ENCODE measurements at places on chromosomes 16 and 17.

- no peak for DNase-seq
Observed at GRCh38 chr17:15896277-15896676, 48.7 kb upstream of the ADORA2B start.

- DNase-seq, result no peak
Observed at GRCh38 chr16:1309888-1310831, 724 bp downstream of the UBE2I start.

DNA sequence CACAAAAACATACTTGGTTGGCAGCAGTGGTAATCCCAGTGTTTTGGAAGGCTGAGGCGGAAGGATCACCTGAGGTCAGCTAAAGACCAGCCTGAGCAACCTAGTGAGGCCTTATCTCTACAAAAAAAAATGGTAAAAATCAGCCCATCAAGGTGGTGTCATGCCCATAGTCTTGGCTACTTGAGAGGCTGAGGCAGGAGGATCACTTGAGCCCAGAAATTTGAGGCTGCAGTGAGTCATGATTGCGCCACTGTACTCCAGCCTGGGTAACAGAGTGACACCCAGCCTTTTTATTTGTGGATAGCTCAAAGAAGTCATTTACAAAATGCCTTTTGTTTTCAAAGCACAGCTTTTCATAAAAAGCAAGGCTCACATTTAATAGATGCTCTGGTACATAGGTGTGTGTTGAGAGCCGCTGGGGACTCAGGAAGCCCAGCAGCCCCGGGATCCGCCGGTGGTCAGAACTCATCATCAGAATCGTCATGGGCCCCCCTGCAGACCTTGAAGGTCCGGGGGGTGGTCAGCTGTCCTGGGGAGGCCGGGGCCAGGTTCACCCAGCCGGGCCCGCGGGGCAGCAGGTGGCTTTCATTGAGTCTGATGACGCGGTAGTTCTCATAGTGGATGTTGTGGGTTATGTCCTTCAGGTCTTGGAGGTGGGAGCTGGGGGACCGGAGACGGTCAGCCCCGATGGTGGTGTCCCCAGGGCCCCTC is 10.5 kb upstream of the ZNF500 start:
- DNase-seq, result no peak

GRCh38 chr16:86886651-86887050 is 308.3 kb downstream of the FOXL1 start:
- no peak for DNase-seq

DNA sequence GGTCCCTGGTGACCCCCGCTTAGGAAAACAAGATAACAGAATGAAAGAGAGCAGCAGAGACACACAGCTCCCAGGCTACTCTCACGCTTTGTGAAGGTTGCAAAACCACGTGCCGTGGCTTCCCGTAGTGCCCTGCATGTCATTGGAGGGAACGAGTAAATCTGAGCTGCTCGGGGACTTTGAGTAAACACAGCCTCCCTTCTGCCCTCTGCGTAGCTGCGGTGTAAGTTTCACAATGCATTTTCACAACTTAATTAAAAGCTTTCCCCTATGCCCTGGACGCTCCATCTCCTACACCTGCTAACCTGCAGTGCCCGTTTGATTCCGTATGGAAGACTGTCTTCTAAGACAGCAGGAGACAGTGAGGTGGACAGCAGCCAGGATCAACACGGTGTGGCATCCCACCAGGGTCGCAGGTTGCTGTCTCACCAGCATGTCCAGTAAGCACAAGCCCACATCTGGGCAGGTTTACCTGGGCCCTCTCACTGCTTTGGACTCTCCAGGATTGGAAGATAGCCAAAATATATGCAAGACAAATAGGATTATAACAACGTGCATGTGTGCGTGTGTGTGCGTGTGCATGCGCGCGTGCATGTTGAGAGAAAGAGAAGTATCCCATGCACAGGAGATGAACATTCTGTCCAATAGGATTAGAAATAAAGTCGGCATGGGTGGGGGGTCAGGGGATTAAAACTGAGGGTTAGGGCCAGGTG is 116.4 kb upstream of the RCVRN start:
- DNase-seq, result no peak

- DNase-seq, result peak; percentile 92
Observed at GRCh38 chr16:89917773-89918452, 749 bp upstream of the MC1R start.

DNA sequence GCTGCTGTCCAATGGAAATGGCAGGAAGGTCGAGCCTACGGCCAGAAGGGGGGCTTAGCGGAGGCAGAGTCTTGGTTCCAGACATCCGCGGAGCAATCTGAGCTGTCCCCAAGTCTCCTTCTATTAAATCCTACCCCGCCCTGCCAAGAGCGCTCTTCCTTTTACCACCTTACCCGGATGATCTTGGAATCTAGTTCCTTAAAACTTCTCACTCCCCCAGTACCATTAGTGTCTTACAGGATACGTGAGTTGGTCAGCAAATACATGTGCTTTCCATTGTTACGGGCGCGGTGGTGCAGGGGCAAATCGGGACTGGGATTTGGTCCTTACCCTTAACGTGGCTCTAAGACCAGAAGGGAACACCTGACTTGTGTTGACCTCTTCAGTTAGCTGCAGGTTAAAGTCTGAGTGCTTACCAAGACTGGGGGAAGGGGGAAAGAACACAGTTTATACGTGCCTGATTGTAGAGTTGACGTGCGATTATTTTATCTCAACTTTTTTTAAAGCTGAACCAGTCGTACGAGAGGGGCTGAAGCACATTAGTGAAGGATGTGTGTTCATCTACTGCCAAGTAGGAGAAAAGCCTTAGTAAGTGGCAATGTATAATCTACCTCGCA is 495 bp downstream of the TXNDC17 start:
- DNase-seq, result no peak

DNA sequence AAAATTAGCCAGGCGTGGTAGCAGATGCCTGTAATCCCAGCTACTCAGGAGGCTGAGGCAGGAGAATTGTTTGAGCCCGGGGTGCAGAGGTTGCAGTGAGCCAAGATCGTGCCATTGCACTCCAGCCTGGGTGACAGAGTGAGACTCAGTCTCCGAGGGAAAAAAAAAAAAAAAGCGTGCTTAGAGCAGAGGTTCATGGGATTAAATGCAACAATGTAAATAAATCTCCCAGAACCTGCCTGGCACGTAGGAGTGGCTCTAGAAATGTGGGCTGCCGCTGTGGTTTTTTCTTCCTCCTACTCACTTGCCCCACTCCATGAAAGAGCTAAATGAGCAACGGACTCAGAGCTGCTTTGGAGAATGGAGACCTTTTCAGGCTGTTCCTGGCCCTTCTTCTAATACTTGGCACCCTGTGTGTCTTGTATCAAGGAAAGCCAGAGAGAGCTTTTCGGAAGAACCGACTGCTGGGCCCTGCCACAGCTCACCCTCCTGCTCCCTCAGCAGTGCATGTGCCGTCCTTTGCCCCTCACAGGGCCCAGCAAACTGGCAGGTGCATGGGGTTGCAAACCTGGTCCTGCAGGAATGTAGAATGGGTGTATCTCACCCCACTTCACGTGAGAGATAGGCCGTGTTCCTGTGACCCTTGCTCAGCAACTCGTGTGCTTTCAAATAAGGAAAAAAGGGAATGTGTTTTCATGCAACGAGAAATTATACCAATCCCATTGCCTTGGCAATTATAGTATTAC is 52.0 kb downstream of the LDHD start:
- no peak for DNase-seq

- no peak for DNase-seq
Observed at GRCh38 chr17:9383826-9384225, 191.8 kb downstream of the STX8 start.

GRCh38 chr16:8781797-8782196 is 15.6 kb downstream of the TMEM186 start:
- DNase-seq, result no peak

DNA sequence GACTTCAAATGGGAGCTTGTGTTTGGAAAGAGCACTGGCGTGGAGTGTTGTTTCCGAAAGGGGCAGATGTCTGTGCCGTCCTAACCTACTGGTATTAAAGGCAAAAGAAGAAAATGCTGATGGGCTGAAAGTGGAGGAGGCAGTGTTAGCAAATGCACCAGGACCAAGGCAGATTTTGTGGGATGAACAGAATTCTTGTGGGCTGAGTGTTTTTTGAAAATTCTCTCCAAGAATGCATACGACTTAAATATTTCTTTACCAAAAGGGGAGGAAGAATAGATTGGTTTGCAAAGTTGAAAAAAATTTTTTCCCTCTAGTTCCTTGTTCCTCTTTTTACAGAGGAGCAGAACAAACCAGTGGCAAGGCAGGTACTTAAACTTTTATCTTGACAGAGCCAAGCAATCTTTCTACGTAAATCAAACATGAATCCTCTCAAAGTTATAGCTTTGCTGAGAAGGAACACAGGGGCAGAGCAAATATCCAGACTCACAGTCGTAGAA is 16.8 kb downstream of the MARCHF10 start:
- DNase-seq, result no peak

- DNase-seq, result no peak
Observed at GRCh38 chr17:1612400-1612799, 16.2 kb downstream of the SLC43A2 start.

DNA sequence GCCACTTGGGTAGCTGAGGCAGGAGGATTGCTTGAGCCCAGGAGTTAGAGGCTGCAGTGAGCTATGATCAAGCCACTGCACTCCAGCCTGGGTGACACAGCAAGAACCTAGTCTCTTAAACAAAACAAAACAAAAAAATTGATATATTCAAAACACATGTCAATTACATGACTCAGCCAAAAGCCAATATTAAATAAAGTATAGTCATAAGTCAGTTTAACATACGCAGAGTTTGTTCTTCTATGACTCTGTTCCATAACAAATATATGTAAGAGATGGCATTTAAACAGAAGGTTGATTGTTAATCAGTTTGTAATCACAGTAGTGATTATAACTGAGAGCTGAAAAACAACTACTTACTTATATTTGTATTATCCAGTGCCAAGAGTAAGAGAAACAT is 106.5 kb downstream of the CDH8 start:
- no peak for DNase-seq

- no peak for DNase-seq
Observed at GRCh38 chr16:22813223-22813947, 577 bp upstream of the HS3ST2 start.

DNA sequence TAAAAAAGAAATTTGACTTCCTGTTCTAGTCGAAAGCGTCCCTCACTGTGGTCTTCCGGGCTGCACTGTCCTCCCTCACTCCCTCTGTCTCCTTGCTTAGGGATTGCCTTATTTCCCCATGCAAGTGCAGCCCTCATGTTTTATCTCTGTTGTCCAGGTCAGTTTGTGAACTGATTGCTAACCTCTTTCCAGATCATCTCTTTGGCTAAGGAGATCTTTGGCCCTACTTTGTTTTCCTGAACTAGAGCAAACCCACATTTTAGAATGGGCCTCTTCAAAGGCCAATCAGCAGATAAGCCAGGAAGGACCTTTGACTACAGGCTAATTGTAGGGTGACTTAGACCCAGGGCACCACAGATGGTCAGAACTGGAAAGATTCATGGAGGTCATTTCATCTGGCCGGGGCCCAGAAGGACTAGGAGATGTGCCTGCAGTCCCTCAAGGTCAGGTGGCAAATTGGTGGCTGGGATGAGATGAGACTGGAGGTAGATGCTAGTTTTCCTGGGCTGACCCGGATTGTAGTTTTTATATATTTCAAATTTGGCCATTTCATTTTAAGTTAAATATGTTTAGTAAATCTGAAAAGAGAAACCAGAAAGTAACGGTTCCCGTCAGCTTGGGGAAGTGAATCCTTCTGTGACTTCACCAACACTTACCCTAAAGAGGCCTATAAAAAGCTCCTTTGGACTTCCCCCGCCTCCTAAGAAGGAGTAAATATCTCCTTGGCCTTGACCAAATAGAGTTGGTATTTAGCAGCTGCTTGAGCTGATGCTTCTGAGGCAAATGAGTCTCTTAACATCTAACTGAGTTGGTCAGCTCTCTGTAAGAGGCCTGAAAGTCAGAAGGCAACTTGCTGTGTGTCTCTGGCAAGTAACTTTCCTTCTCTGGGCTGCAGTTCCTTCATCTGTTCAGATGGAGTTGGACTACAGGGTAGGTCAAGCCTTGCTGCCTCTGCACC is 6.2 kb upstream of the SLC25A19 start:
- DNase-seq, result no peak

GRCh38 chr16:1631931-1632637 is 19.9 kb downstream of the CRAMP1 start:
- DNase-seq, result no peak

GRCh38 chr16:30567991-30568638 is 3.4 kb downstream of the ZNF688 start:
- DNase-seq, result no peak

GRCh38 chr17:74960570-74961342 is 11.8 kb downstream of the HID1 start:
- peak; percentile 19 for DNase-seq

- DNase-seq, result no peak
Observed at GRCh38 chr17:1573932-1574696, 11.5 kb upstream of the PITPNA start.

GRCh38 chr16:78249056-78249455 is 149.6 kb downstream of the WWOX start:
- DNase-seq, result peak; percentile 26

GRCh38 chr16:88697831-88698615 is 8.2 kb downstream of the RNF166 start:
- DNase-seq, result no peak

GRCh38 chr17:57747221-57748017 is 2.3 kb upstream of the CCDC182 start:
- peak; percentile 78 for DNase-seq

DNA sequence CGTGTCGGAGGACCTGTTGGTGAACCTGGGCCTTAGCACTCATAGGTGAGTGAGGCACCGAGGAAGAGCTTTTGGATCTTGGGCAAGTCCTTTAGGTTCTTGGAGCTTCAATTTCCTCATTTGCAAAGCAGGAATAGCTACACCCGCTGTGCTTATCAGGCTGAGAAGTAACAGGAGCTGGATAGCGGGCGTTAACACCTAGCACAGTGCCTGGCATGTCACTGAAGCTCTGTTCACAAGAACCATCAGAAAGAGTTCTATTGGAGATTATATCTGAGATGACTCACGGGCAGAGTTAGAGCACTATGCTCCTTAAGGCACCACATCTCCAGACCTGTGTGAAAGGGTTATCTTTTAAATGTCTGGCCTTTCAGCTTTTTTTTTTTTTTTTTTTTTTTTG is 12.8 kb downstream of the MEOX1 start:
- DNase-seq, result no peak
